ENCODE measurements at places on chromosomes 4 and X. TPM values are rescaled to one million over a fixed set of nuclear protein-coding genes. Genes with fewer than 3 reads are reported as not detected.

DNA sequence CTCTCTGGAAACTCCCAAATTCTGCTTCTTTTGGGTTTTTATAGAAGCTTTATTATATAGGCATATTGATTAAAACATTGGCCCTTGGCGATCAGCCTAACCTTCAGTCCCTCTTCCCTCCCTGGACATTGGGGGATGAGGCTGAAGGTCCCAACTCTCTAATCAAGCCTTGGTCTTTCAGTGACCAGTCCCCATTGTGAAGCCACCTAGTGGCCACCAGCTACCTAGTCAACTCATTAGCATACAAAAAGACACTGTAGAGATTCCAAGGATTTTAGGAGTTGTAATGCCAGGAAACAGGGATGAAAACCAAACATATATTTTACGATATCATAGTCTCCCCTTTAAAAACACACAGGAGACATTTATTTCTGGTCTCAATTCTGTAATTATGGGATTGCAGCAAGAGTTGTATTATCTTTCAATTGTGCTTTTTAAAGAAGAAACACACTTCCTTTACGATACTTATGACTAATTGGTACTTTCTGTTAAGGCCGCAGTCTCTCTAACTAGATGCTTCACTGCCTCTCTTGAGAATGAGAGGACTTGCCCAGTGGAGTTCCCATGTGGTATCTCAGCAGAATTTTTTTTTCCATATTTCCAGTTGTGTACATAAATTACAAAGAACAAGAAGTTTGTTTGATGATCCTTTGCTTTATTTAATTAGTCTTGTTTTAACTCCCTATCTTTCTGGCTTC is 58.2 kb downstream of the WDR17 start:
- no peak for DNase-seq

USP17L10 gene
- not detected for total RNA-seq

DNA sequence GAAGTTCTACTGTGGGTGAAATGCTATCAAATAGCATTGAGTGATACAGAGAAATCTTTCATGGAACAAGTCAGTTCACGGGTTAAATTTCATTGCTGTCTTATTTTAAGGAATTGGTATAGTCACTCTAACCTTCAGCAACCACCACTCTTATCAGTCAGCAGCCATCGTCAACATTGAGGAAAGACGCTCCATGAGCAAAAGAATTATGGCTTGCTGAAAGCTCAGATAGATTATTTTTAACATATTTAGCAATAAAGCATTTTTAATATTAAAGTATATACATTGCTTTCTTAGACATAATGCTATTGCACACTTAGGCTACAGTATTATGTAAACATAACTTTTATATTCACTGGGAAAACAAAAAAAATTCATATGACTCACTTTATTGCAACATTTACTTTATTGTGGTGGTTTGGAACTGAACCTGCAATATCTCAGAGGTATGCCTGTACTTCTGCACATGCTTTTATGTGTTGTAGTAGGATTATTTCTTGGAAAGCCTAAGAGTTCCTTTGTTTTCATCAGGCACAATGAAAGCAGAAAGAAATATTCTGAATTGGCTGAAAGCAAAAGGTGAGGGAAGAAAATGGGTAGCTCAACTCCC is 586.7 kb downstream of the GBA3 start:
- no peak for DNase-seq

DNA sequence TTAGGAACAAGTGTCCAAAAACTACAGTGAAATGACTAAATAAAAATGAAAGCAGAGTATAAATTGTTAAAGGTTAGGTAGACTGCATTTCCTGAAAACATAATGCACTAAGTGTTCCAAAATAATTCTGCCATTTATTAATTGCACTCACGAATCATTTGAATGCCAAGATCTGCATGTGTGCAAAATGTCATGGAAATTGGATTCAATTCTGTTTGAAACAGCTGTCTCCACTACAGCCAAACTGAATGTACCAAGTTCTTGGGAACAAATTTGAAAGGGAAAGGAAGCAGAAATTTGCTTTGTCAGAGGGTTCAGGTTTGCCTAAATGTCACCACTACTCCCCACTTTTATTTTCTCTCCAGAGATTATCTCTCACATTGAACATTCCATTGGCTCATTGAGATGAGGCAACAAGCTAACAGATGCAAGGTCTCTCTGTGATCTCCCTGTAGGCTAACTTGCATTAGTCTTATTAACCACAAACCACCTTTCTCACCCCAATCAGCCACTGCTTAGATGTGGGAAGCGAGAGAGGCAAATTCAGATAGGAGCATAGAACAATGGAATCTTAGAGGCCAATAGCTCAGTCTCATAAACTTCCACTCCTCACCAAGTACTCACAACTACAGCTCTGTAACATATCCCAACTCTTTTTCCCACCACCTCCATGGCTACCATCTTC is 226.6 kb downstream of the KDR start:
- no peak for DNase-seq

MAGEB1 gene
- total RNA-seq, result not detected

FRMPD3 gene
- total RNA-seq, result 6.4 TPM

DNA sequence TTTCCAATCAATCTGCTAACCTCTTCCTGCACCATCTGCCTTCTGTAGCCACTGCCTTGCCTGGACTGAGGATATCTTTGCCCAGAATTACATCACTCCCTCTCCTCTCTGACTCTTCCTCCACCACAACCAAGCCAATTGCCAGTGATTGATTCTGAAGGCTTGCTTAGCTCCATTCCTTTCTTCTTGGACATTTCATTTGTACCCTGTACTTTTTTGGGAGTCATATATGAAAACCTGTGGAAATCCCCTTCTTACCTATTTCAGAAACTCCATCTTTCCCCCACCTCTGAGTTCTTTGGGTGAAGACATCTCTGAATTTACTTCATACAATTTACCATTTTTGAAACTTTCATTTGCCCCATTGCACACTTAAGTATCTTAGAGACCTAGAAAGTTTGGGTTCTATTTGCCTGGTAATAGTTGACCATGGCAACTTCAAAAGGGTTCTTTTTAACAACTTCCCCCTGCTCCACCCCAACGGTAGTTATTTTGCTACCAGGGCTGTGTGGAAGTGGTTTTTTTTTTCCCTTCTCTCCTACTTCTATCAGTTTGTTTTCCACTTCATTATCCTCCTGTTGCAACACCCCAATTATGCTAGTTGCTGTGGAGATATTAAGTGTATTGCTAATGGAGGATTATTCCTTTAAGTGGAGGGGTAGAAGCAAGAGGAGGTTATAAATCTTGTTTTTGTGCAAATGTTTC is 14.3 kb downstream of the SGMS2 start:
- DNase-seq, result no peak

DNA sequence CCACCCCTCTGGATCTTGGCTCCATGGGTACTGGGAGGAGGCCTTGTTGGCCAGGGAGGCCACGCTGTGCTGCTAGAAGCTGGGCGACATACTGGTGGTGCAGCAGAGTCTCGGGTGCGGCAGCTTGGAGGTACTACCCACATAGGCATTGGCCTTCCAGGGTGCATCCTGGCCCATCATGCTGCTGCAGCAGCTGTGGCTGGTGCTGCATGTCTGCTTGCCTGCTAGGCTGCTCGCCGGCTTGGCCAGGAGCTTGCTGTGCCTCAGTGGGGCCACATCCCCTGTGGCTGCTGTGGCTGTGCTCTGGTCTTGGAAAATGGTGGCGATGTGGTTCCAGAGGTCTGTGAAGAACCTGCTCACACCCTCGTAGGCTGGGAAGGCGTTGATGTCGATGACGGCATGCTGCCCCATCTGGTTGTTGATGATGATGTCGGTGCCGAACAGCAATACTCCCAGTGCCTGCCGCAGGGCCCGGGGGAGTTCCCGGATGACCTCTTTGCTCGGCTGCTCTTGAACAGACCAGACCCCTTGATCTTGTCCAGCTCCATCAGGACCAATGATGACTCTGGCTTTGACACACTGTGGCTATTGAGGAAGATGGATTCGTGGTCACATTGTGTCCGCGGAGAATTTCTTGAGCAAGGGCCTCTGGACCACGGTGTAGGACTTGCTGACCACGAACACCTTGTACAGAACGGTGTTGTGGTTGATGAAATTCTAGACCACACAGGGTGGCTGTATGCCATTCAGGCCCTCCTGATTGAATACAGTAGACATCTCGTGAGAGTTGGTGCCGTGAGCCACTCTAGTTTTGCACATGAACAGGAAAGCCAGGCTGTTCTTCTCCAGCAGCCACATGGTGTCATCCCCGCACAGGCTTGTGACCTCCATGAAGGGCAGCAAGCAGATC is 11.8 kb downstream of the RBM10 start:
- DNase-seq, result no peak

NAP1L2 gene
- not detected for total RNA-seq

DNA sequence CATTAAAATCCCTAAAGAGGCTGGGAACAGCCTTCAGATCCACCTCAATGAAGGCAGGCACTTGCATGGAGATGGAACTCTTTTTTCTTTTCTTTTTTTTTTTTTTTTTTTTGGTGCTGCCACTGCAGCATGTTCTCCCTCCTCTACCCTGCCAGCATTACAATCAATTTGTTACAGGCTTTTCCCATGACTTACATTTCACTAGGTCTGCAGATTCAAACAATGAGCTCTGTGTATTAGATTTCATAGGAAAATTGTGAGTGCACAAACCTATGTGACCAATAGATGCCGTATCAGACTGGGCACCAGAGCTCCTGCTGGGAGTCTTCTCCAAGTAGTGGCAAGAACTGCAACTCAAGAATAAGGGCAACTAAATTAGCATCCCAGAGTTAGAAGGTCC is 63.8 kb upstream of the GABRQ start:
- no peak for DNase-seq

BST1 gene
- not detected for total RNA-seq

RNF128 gene
- not detected for total RNA-seq

- no peak for DNase-seq
These were observed 37.5 kb downstream of the HERC3 start for GRCh38 chr4:88629826-88630225.

- DNase-seq, result no peak
These were observed 190.4 kb downstream of the GABRB1 start for GRCh38 chr4:47221721-47222120.

- no peak for DNase-seq
These were observed 160.1 kb upstream of the GYPA start for GRCh38 chr4:144300616-144301015.

- DNase-seq, result no peak
These were observed 19.5 kb downstream of the KIAA0232 start for GRCh38 chr4:6802025-6802424.

MAGEA4 gene
- total RNA-seq, result not detected
